CD4-positive, alpha-beta T cell treated with Interleukin-12 subunit alpha and Interleukin-12 subunit beta, for 1 hour (primary cell): ENCODE measurements at places on chromosomes 3 and 15.

- no peak for DNase-seq
Measured at GRCh38 chr3:131147534-131147933, 120.9 kb downstream of the NEK11 start.

DNA sequence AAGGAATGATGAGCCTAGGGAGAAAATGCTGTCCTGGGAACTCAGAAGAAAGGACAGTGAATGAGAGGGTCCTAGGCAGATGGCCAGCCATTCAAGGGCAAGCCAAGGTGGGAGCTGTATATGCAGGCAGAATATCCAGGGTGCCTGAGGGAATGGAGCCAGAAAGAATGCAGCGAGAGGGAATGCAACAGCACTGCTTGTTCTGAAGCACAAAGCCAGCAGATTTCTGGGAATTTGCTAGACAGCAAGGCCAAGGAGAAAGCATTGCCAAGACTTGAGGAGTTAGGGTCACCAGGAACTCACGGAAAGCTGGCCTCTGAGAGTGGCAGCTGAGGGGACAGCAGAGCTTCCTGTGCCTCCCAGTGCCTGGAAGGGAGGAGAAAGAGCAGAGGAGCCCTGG lies 200.6 kb downstream of the MYRIP start:
- no peak for DNase-seq

- no peak for DNase-seq
Measured at GRCh38 chr15:56736308-56736707, 3.0 kb upstream of the ZNF280D start.

GRCh38 chr3:56942523-56942922 lies 117.9 kb upstream of the SPATA12 start:
- DNase-seq = no peak

DNA sequence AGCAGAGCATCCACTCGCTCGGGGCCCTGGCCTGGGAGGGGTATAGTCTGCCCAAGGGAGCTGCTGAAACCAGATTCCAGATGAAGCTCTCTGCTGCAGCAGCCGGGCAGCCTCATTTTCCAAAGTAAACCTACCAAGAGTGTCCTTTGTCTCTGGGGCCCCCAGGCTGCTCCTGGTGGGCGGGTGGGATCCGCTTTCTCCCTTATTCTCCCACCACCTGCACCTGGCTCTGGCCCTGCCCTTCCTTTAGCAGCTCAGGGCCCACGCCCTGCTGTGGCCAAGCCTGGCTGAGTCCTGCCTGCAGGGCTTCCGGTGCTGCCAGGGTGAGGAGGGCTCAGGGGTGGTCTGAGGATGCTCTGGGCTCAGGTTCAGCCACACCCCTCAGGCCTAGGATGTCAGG lies 13.0 kb downstream of the SCN5A start:
- DNase-seq = no peak

DNA sequence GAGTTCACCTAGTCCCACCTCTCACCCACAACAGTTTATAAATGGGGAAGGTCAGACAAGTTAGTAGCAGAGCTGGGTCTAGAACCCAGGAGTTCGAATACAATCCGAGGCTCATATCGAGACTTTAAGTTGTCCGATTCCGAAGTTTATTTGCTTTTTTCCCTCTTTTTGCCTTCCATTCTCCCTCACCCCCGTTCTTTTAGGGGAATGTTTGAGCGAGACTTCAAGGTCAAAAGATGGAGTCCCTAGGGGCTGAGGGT lies 7.3 kb downstream of the BCL6 start:
- no peak for DNase-seq
